Stimulated activated CD4-positive, alpha-beta T cell treated with anti-CD3 and anti-CD28 coated beads, Interleukin-12 subunit alpha, Interleukin-12 subunit beta, amount 100 ng/mL, for 24 hours (primary cell): ENCODE measurements at places on chromosomes 12 and 14.

GRCh38 chr12:124413915-124414314, 119.0 kb downstream of the RFLNA start:
- DNase-seq, result no peak

DNA sequence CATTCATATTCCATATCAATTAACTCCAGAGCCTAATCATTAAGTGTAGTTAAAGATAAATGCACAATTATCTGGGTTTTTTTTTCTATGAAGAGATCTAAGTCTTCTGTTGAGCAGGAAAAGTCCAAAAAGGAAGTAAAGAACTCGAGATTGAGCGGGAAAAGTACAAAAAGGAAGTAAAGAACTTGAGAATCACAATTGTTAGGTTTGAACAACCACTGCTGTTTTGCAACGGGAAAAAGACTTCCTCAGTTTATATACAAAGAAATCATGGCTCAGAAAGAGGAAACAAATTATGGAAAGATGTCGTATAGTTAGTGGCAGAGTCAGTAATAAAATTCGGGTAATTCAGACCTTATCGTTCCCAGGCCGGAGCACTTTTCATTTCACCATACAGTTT, 63.3 kb downstream of the PPP1R12A start:
- DNase-seq, result no peak

DNA sequence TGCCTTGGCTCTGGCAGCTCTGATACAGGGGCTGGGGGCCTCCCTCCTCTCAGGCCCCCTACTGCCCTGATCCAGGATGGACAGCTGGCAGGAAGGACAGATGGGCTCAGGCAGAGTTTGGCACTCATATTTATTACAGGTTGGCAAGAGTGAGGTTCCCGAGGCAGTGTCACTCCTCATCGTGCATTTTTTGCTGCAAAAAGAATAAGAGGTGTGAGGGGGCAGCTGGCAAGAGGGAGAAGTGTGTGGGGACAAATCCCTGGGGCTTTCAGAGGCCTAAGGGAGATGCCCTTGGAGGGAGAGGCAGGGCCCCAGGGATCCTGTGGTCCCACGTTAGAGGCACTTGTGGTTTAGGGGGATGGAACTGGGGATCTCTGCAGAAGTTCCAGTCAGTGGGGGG, 5.0 kb downstream of the CMTM5 start:
- DNase-seq, result no peak

DNA sequence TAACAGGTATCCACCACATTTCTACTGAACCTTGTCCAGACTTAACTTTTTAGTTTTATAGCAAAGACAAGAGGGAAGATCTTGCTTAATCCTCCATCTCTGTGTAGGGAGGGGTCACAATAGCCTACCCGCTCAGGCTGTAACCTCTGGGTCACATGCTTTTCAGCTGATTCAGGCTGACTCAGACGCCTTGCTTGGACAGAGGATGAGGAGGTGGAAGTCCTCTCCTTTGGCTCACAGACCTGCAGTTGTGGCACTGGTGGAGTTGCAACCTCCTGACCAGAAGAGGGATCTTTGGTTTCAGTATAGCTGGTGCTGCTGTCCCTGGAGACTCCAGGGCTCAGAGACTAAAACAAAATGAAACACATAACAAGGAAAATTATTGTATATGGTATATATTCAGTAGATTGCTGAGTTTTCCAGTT, 16.2 kb downstream of the ACIN1 start:
- DNase-seq, result no peak

- no peak for DNase-seq
Observed at GRCh38 chr14:75907756-75908359, 73.9 kb downstream of the TGFB3 start.

- no peak for DNase-seq
Observed at GRCh38 chr14:71686677-71687076, 245.6 kb upstream of the RGS6 start.

DNA sequence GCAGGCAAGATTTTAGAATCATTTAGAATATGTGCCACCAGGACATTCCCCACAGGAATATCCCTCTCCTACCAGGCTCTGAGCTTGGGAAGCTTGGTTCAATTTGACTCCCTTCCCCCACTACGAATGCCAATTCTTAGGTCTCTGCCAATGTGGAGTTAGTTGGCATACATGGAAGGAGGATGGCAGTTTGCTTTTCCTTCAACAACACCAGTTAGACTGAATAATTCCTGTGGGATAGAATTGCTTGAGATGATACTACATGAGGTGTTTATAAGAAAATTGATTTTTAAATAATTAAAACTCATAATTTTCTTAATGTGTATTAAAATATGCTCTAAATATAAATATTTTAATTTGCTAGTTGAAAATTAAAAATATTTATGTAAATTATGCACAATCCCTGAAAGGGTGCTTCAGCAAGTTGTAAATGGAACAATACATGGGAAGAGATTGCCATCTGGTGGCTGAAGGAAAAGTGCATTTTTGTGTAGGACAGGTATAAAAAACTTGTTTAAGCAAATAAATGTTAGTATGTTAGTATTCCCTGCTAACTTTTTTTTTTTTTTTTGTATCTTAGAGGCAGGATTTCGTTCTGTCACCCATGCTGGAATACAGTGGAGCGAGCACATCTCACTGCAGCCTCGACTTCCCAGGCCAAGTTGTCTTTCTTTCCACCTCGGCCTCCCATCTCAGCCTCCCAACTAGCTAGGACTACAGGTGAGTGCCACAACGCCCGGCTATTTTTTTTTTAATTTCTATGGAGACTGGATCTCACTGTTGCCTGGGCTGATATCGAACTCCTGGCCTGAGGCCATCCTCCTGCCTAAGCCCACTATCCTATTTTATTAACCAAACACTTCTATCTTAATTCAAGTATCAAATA, 25.8 kb upstream of the STRAP start:
- DNase-seq, result no peak

GRCh38 chr12:42892702-42893551, 303.4 kb upstream of the PRICKLE1 start:
- no peak for DNase-seq

DNA sequence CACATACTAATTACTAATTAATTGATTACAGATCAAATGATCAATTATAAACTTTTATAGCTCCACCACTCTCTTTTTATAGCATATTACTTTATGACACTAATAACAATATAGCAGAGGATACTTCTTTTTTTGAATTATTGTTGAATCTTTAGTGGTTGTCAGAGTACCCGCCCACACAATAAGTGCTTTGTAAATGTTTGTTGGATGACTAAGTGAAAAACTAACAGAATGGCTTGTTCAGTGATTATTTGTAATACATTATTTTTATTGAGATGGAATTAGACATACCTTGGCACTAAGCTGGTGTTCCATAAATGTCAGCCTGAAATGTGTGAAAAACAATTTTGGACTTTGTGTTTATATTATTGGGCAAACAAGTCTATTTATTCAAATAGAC, 670.5 kb upstream of the ATXN7L3B start:
- no peak for DNase-seq

- no peak for DNase-seq
Observed at GRCh38 chr14:66401449-66402095, 84.6 kb upstream of the CCDC196 start.
